ENCODE measurements at places on chromosomes 3 and 15.

DNA sequence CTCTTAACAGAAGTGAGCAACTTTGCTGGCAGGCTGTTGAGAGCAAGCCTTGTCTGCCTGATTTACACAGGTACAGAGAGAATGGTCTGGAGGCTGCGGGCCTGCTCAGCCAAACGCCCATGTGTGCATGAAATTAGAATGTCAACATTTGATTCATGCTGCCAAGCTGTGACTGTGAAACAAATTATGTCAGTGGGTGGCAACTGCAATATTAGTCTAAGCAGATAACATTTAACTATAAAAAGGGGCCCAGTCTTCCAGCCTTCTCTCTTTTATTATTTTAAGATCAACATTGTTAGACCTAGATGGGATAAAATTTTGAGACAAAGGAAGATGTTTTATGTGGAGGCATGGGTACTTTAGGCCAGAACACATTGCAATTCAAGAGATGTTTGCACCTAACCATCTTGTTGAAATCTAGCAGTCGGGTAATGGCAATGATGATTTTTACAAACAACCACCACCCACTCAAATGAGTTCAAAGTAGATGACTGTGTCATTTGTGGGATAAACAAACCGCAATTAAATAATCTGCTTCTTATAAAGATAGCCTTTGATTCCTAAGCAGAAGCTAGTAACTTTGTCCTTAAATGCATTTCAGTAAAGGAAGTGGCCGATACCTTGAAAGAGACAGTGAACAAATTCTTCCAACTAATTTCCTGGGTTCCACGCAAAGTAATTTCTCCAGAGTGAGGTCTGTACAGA is 70.2 kb downstream of the FOXB1 start:
- DNase-seq: no peak

- no peak for DNase-seq
Measured at GRCh38 chr15:91855684-91856489, 2.4 kb downstream of the SLCO3A1 start.

- DNase-seq: no peak
Measured at GRCh38 chr3:86785386-86785785, 205.6 kb downstream of the VGLL3 start.

DNA sequence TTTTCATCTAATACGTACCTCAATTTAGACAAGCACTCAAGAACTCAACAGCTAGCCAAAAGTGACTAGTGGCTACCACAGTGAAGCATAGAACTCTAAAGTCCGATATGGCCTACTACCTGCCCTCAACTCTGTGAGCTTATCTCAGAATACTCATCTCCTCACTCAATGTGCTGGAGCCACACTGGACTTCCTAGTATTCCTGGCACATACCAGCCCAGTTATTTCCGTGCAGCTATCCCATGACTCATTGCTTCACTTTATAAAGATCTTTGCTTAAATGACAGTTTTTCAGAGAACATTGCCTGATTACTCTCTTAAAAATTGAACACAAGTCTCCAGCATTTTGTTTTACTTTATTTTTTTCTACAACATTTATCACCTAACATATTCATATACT is 524.7 kb downstream of the PYDC2 start:
- no peak for DNase-seq

- no peak for DNase-seq
Measured at GRCh38 chr15:37758412-37758811, 176.0 kb upstream of the TMCO5A start.

DNA sequence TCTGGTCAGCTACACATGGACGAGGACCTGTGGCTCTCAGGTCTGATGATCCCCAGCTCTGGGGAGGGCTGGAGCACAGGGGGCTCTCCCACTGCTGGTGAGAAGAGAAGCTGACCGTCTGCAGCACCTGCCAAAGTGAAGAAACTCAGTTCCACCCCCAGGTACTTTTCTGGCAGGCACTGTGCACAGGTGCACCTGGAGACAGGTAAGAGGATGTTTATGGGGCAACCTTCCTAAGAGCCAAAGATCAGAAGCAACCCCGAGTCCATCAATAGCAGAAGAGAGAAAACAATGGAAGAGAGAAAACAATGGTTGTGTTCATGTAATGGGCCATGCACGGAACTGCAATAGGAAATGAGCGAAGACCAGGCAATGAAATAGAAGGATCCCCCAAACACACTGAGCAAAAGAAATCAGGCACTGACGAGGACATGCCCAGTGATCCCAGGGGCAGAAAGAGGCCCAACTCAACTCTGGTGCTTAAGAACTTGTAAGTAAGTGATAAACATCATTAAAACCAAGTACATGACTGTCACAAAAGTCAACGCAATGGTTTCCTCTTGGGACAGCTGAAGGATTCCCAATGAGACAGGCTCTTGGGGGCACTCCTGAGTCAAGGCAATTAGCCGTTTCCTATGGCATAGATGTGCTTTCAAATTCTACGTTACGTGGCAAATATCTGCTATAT is 95.0 kb upstream of the ALDH1A3 start:
- no peak for DNase-seq

DNA sequence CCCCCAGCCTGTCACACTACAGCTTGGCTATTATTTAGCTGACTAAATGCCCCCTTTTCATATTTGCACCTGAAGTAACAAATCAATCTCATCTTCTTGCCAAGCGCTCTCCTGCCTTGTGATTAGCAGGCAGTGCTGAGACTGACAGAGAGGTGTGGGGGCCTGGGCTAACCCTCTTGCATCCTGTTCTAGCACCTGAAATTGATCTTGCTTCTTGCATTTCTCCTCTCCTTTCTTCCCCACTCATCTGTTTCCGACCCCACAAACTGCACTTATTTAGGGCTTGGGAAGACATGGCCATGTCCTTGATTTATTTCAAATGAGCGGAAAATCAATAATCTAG is 309.0 kb upstream of the PROK2 start:
- DNase-seq: no peak

All from activated CD4-positive, alpha-beta T cell treated with anti-CD3 and anti-CD28 coated beads, Interleukin-2, amount 50 U/mL, for 1 hour (primary cell).